ENCODE measurements at places on chromosomes 3 and 15.

GRCh38 chr3:149009732-149010131 lies 18.4 kb downstream of the GYG1 start:
- DNase-seq = no peak

DNA sequence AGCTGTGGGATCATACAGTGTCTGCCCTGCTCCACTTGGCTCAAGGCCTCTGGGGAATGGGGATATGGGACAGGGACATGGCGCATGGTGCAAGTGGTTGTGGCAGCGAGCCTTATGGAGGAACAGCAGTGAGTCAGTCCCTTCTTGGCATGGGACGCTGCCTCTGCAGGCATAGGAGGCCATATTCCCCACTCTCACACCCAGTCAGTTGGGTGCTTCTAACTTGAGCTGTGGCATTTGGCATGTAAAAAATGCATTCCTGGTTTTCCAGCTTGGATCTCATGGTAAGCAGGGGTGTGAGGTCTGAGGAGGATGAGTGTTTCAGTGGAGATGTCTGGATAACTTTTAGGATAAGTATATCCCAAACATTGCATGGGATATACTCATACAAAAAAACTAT lies 31.6 kb upstream of the UBE2Q2 start:
- no peak for DNase-seq

DNA sequence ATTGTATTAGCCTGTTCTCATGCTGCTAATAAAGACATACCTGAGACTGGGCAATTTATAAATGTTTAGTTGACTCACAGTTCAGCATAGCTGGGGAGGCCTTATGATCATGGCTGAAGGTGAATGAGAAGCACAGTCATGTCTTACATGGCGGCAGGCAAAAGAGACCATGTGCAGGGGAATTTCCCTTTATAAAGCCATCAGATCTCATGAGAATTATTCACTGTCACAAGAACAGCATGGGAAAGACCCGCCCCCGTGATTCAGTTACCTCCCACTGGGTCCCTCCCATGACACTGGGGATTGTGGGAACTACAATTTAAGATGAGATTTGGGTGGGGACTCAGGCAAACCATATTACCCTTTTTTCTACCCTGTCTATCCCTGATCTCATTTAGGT lies 51.5 kb upstream of the MYZAP start:
- no peak for DNase-seq

GRCh38 chr3:122406198-122406597 lies 9.7 kb downstream of the WDR5B start:
- DNase-seq = no peak

GRCh38 chr3:61828184-61828874 lies 267.0 kb downstream of the PTPRG start:
- no peak for DNase-seq

- DNase-seq = no peak
Measured at GRCh38 chr3:38613426-38613825, 36.1 kb downstream of the SCN5A start.

DNA sequence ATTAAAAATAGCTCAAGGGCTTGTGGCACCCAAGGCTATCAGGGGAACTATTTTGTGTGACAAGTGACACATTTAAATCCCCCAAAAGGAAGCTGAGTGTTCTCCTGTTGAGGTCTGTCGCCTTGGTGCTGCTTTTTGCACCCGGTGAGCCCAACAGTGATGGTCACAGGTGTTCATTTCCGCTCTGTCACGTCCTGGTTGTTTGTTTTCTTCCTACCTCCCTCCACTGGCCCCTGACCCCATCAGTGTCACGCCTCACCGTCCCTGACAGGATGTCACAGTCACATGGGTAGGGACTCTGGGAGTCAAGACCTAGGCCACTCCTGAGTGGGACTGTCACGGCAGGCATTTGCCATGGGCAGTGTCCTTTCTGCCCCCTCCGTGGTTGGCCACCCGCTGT lies 11.2 kb downstream of the SLCO3A1 start:
- DNase-seq = no peak

DNA sequence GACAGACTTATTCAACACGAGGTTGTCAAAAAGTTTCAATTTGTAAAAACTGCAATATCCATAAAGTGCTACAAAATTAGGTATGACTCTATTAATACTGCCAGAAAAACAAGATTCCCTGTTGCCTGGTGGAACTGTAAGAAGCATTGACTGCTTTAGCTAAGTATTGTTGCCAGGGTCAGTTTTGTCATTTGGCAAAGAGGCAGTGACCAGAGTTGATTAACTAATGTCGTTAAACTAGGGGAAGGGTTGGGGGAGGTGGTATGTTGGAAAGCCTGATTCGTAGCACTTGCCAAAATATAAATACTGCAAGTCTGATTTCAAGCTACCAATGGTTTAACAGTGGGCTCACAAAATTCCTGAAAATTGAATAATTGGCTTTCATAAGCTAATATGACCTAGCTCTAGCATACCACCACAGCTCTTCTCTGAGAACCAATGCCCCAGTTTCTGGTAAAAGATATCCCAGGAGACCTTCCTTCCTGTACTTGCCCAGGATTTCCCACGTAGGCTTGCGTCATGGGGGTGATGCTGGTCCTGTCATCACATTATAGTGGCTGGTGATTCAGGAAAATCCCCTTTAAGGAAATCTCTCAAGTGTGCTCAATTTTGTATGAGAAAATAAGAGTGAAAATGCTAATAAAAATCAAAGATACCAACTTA lies 266.4 kb upstream of the TBC1D5 start:
- DNase-seq = peak; percentile 54

- no peak for DNase-seq
Measured at GRCh38 chr15:49664716-49665115, 43.9 kb downstream of the DTWD1 start.
